Activated naive CD4-positive, alpha-beta T cell treated with anti-CD3 and anti-CD28 coated beads, Interleukin-2, amount 50 U/mL, for 72 hours (primary cell): ENCODE measurements at places on chromosomes 1 and 21.
A peak's percentile ranks its signal among the peaks of the same experiment; 100 is the strongest.

DNA sequence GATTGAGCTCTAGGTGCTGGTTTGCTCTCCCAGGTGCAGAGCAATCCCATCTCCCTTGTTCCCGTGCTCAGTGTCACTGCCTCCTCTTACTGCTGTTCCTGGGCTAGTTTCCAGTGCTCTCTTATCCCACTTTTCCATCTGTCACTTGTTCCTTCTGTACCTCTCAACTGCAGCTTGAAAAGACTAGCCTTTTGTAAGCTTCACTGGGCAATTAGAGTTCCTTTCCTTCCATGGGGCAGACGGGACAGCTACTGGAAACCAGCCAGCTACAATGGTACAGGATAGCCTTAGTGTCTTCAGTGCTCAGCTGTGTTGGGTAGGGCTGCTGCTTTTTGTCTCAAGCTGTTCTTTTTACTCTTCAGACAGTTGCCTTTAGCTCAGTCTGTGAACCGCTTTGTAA, 31.6 kb downstream of the AGT start:
- no peak for DNase-seq

DNA sequence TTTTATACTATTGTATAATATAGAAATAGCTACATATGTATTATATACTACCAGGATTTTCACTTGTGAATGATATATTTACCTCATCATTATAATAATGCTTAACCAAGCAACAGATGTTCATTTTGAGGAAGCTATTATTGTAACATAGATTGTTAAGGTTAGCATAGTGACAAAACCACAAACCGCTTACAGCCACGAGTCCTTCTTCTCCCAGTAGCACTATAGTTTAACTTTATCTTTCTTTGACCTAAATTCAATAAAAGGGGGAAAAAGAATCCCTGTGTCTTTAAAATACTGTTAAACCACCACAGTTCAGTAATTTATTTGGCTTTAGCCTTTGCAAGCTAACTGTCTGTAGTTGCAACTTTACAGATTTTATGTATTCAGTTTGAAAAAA, 1039.4 kb upstream of the B3GALT2 start:
- DNase-seq = no peak

- DNase-seq = no peak
Observed at GRCh38 chr1:235206533-235207208, 45.6 kb upstream of the RBM34 start.

- no peak for DNase-seq
Observed at GRCh38 chr1:19918057-19918456, 5.4 kb downstream of the PLA2G2E start.

- no peak for DNase-seq
Observed at GRCh38 chr1:184292101-184292500, 94.7 kb upstream of the C1orf21 start.

DNA sequence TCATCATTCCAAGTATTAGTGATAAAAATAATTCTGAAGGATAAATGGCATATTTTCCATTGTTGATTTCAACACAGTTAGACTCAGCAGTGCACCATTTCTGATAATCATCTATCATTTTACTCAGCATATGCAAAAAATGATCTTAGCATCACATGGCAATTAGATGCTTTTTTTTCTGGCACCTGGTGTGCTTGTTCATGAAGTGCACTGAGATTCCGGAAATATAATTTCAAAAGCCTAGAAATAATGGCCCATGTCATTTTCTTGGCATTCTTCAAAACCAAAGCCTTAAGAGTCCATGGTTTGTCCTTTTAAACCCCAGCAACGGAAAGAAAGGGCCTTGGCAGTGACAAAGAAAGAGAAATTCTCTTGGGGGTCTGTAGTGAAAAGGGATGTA, 278.8 kb downstream of the KIF26B start:
- DNase-seq = no peak

GRCh38 chr1:212979340-212980122, 29.2 kb downstream of the VASH2 start:
- DNase-seq = no peak

GRCh38 chr1:175839779-175840669, 96.6 kb upstream of the TNR start:
- DNase-seq = no peak

GRCh38 chr1:65435987-65436386, 15.5 kb downstream of the LEPR start:
- DNase-seq = no peak

GRCh38 chr1:42557230-42557851, 94.3 kb downstream of the CCDC30 start:
- DNase-seq = no peak

DNA sequence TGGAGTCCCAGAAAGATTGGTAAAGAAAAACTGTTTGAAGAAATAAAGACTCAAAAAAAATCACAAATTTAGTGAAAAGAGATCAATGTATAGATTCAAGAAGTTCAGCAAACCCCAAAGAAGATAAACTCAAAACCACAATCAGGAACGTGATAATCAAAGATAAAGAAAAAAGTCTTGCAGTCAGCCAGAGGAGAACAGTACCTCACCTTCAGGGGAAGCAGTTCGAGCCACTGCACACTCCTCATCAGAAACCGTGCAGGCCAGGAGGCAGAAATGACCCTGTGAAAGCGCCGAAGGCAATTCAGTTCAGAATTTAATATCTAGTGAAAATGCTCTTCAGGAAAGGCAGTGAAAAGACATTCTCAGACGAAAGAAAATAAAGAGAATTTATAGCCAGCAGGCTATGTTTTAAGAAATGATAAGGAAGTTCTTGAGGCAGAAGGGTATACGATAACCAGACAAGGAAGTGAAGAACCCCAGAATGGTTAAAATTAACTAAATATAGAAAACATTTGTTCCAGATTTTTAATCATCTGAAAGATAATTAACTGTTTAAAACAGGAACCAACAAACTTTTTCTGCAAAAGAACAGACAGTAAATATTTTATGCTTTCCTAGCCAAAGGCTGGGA, 13.5 kb upstream of the SUMO3 start:
- DNase-seq = no peak

DNA sequence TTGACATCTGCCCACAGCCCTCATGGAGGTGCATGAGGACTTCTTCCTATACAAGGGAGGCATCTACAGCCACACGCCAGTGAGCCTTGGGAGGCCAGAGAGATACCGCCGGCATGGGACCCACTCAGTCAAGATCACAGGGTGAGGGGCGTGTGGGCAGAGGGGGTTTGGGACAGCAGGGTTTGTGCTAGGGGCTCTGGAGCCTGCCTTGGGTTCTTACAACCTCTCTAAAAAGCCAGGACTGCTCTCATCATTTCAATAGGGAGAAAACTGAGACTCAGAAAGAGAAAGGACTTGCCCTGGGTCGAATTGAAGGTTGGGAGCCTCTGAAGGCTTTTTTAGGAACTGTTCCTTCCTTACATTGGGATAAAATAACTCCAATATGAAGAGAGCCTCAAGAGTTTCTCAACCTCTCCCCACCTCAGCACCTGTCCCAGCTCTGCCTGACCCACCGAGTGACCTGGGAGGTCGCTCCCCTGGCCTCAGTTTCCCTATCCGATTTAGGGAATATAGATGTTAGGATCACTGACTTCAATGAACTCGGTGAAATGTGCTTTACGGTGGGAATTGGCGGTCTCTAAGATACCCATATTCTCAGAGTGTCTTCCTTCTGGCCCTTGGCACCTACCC, 9.5 kb downstream of the TINAGL1 start:
- no peak for DNase-seq

- no peak for DNase-seq
Observed at GRCh38 chr1:84849357-84849975, 43.5 kb downstream of the LPAR3 start.

- DNase-seq = no peak
Observed at GRCh38 chr1:113248494-113248893, 141.8 kb upstream of the MAGI3 start.

DNA sequence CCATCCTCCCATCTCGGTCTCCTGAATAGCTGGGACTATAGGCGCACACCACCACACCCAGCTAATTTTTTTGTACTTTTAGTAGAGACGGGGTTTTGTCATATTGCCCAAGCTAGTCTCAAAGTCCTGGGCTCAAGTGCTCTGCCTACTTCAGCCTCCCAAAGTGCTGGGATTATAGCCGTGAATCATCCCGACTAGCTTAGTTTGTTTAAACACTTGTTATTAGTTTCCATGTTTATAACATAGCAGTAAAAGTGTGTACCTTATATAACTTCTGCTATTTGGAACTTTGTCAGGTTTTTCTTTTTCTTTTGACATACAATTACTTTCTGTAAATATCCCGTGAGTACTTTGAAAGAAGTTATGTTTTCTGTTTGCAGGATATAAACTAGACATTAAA, 60.6 kb upstream of the C1orf21 start:
- DNase-seq = no peak

DNA sequence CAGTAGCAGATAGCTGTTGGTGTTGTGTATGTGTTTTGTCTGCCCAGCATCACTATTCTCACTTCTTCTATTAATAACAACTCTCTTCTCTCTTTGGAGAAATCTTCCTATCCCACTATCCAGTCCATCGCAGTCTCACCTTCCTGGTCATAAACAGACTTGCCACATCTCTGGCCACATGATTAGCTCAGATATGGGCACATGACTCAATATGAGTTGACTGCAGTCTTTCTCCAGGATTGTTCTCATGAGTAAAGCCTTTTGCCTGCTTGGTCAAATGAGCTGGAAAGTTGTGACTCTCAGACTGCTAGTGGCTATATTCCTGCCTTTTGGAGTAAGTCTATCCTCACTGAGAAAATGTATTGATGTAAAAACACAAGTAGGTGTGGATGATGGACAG, 32.9 kb upstream of the TADA1 start:
- DNase-seq = no peak

- no peak for DNase-seq
Observed at GRCh38 chr1:12091191-12091590, 28.1 kb downstream of the TNFRSF8 start.

DNA sequence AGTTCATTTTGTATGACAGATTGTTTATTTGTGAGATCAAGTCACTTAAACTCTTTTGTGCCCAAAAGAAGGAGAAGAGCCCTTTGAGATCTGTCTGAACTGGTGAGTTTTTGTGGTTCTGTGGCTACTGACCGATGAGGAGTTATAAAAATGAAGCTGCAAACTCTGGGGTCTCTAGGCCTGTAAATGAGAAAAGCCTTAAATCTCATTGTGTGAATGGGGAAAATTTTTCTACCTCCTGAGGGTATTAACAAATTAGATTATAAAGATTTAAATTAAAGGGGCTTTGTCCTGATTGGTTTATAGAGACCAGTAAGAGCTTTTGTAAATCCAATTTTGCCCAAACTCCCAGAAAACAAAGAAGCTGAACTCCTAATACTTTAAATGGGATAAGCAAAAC, 9.7 kb upstream of the KLF17 start:
- no peak for DNase-seq

DNA sequence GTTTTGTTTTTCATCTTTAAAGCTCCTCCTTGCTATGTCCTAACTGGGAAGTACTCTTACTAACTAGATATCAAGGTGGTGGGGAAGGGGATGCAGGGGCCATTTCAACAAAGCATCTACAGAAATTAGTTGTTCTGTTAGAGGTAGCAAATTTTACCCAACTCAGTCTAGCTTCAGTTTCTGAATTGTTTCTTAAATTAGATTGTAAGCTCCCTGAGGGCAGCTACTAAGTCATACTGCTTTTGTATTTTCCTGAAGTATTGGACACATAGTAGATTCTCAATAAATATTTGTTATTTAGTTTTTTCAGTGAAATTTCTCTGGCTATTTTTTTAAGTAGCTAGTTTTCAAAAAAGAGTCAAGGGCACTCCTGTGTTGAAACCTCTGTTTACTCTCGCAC, 1.8 kb downstream of the UBAP2L start:
- DNase-seq = no peak

DNA sequence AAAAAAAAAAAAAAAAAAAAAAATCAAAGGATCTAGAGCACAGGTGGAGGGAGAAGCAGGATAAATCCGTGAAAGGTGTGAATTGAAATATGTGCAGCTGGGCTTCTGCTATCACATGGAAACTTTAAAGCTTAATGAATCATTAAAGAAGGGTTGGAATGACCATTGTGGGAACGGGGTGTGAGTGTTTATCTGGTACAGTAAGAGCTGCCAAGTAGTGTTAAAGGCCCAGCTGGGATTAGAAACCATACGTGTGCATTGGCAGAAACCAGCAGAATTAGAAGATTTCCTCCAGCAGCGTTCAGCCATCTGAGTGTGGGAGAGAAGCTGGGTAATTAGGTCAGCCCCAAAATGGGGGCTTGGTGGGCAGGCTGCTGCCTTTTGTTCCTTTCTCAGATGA, 13.5 kb downstream of the FALEC start:
- no peak for DNase-seq

- no peak for DNase-seq
Observed at GRCh38 chr21:41283211-41283818, 33.3 kb upstream of the FAM3B start.

DNA sequence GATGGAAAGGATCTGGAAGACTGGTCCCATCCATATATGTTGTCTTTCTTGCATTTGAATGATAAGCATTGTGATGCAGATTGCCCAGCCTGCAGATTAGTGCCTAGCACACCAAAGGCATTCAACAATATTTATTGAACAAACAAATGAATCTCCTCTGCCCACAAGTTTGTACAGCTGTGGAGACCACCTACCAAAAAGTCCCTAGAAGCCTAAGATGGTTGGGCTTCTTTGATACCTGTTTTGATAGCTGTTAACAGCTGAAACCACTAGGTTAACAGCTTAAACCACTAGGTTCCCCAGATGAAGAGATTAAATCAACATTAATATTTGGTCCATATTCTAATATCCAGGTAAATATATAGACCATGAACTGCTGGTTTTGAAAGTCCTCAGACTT, 9.8 kb downstream of the DUSP10 start:
- DNase-seq = no peak

- no peak for DNase-seq
Observed at GRCh38 chr21:45532826-45533360, 9.3 kb downstream of the SLC19A1 start.

DNA sequence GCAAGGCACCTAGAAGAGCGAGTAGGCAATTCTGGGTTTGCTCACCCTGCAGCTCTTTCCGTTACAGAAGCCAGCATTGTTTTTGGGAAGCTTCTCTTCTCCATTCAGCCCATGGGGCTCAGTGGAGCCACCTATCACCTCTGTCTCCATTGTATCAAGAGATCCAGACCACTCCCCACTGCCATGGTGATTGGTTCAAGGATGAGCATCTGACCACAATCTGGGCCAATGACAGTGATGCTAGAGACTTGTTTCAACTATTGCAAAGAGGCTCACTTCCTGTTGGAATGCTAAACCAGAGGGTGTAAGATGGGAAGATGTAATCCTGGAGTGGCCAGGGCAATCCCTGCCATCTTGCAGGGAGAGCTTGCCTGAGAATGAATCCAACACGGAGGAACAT, 6.6 kb downstream of the SPATA21 start:
- DNase-seq = no peak

GRCh38 chr1:17802164-17802563, 47.0 kb downstream of the ACTL8 start:
- no peak for DNase-seq

GRCh38 chr1:53644496-53644895, 94.5 kb downstream of the GLIS1 start:
- peak; percentile 21 for DNase-seq

DNA sequence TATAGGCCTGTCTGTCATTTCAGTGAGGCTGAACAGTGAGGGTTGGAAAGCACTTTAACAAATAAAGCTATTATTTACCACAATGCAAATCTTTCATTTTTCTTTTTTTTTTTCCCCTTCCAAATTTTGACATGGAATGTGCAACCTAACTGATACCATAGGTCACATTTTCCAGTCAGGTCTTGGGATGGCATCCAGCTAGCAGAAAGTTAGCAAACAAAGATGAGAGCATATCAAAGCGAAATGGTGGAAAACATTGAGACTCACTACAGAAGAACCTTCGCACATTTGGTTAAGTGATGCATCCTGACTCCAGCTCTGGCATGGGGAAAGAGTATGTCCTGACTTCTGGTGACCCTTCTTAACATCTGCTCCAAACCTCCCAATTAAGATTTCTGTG, 105.1 kb upstream of the L1TD1 start:
- DNase-seq = no peak
